ENCODE measurements at places on chromosomes 3 and 15.

GRCh38 chr15:95302809-95303208 is 1027.7 kb upstream of the NR2F2 start:
- no peak for DNase-seq

GRCh38 chr15:96574782-96575181 is 244.3 kb downstream of the NR2F2 start:
- DNase-seq: peak; percentile 79

- no peak for DNase-seq
Observed at GRCh38 chr3:71846185-71846584, 61.2 kb upstream of the PROK2 start.

GRCh38 chr3:60188803-60189202 is 1062.4 kb downstream of the FHIT start:
- DNase-seq: peak; percentile 64

Measured in brain (organoid and tissue), 16 donors.